DMS53 (cell line): ENCODE measurements at places on chromosomes 7 and 10.

- DNase-seq, result no peak
Measured at GRCh38 chr10:15290150-15290549, 80.9 kb downstream of the FAM171A1 start.

DNA sequence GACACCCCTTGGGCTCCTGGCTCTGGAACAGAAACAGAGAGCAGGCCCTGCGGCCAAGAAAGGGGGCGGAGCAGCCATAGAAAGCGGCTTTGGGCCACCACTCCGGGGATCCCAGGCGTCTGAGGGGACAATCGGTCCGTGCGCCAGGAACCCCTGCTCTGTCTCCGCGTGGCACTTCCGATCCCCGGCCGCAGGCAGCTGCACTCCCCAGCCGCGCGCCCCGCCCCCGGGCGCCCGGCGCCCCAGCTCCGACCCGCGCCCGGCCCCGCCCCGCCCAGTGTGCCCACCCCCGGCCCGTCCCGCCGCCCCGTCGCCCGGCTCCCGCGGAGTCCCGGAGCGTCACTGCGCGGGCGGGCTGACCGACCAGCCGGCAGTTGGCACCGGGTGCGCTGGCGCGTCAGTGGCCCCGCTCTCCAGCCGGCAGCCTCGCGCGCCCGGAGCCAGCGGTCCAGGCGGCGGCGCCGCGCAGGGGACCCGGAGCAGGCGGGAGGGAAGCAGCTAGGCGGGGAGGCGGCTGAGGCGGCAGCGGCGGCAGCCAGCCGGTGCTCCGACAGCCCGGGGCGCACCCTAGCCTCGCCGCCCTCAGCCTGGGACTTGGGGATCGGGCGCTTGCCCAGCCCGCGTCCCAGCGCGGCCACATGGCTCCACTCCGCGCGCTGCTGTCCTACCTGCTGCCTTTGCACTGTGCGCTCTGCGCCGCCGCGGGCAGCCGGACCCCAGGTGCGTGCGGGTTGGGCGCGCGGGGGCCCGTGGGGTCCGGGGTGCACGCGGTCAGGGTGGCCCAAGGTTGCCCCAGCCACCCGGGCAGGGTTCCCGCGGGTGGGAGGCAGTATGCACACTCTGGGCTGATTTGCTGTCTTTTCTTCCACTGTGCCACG, at the start of gene ADAMTS14:
ADAMTS14 (plus strand) TSS at position 342 of the 878 bp plus-strand sequence; CDS start at position 639, 297 bp downstream.
- peak; percentile 75 for DNase-seq

- peak; percentile 31 for DNase-seq
Measured at GRCh38 chr10:56928714-56929113, 567.7 kb upstream of the ZWINT start.

DNA sequence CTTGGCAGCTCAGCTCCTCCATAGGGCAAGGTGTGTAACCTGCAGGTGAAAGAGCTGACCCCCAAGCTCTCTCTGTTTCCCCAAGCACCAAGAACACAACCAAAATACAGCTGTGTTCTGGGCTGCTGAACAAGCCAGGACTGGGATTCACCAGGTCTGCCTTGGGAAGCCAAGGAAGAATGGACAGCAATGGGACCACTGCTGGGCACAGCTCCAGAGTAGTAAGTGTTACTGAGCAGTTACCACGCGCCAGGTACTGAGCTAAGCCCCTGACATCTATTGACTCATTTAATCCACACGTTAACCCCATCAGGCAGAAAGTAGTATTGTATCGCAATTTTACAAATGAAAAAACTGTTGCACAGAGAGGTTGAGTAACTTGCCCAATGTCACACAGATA, 168.3 kb downstream of the GRID1 start:
- DNase-seq, result no peak

- no peak for DNase-seq
Measured at GRCh38 chr7:98515201-98515600, 101.9 kb upstream of the NPTX2 start.

DNA sequence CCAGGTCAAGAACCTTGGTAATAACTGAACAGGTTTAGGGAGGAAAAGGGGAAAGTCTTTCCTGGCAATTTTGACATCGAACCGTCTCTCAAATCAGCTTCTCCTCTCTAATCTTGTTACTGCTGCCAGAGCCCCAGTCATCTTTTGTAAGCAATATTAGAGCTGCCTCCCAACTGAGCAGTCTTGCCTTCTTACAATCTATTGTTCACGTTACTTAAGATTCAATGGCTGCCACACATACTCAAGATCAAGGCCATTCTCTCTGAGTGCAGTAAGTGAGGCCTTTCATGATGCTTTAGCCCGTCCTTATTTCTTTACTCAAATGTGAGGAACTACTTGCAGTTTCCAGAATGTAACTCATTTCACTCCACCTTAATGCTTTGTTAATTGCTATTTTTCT, 12.4 kb downstream of the NET1 start:
- DNase-seq, result no peak

DNA sequence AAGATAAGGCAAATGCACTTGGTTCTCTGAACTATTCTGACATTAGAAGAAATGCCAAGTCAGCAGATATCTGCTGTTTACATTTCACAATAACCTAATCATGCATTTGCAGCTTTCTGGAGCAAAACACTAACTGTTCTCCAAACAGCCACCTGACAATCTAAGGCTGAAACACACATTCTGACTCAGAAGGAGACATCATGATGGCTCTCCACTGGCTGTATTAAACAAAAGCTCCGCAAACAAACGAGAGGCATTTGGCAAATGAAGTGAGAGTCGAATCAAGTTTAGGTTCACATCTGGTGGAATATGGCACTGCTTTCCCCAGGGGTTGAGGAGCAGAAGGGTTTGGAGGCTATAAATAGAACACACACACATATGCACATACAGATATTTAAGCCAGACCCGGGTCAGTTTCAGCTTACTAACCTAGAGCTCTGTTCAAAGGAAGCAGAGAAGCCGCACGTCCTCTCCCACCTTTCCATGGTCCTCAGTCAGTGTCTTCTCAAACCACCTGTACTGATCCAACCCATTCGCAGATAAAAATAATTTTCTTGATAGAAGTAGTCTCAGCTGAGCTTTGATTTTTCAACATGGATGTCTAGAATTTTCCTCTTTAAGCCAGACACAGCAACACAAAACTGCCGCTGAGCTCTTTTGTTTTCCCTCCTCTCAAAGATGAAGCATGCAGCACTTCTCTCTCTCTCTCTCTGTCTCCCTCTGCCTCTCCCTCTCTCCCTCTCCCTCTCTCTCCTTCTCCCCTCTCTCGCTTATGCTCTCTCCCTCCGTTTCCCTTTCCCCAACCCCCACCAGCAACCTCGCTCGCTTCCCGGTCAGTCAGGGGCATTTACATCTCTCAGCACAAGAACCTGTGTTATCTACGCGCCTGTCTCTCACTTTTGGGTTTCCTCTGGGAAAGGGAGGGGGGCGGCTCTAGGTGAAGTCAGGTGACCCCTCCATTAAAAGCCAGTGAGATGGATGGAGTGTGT, 682.8 kb downstream of the MAGI2 start:
- peak; percentile 63 for DNase-seq

- no peak for DNase-seq
Measured at GRCh38 chr10:126518218-126519080, 130.2 kb upstream of the ADAM12 start.

GRCh38 chr10:81414038-81414437, 461.0 kb upstream of the NRG3 start:
- DNase-seq, result peak; percentile 73

- no peak for DNase-seq
Measured at GRCh38 chr10:72386916-72387586, 32.3 kb upstream of the DNAJB12 start.

- DNase-seq, result no peak
Measured at GRCh38 chr10:22724773-22725172, 10.4 kb upstream of the PIP4K2A start.

GRCh38 chr10:91627344-91628102, 5.3 kb downstream of the PPP1R3C start:
- no peak for DNase-seq

GRCh38 chr7:115249080-115249479, 327.2 kb downstream of the MDFIC start:
- no peak for DNase-seq

- DNase-seq, result no peak
Measured at GRCh38 chr10:44476409-44477045, 91.6 kb upstream of the CXCL12 start.

DNA sequence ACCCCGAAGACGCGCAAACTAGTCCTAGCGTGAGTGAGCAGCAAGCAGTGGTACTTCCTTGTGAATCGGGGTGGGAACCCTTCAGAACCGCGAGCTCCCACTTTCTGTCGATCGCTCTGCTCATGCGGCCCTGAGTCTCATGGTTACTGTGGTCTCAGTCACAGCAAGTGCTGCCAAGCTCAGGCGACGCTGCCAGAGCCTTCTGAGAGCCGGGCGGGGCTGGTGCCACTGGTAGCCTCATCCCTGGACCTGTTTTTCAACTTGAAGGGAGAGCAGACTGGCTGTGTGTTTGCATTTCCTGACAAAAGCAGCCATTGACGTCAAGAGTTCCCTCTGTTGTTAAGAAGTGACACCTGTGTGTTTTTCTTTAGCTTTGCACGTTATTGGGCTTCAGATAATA, 32.9 kb upstream of the BHLHA15 start:
- peak; percentile 99 for DNase-seq

- DNase-seq, result no peak
Measured at GRCh38 chr10:127991543-127992255, 84.8 kb downstream of the PTPRE start.

- no peak for DNase-seq
Measured at GRCh38 chr10:69866688-69867461, 65.2 kb downstream of the COL13A1 start.

DNA sequence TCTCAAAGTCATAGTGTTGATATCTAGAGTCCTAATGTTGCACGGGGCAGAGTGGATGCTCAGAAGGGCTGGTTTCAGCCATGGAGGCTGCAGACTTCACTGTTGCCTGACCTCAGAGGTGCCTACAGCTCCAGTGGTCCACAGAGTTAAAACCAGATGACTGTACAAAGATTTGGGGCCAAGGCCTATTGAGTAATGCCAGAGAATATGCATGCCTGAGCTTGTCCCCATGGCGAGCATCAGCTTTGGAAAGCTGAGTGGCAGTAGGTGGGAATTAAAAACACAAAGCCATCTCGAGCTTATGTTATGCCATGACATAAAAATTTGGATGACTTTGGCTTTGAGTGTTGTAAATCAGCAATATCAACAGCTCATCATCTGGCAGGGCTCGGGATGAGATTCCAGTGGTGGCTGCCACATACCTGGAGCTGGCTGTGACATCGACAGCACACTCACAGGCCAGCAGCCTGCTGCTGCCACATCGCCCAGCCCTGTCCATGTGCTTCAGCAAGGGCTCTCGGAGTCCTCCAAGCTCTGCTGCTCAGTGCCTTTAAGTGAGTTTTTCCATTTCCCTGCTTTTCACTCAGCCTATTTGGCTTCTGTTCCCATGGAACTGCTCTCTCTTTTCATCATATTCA, 379.6 kb downstream of the TNS3 start:
- no peak for DNase-seq

DNA sequence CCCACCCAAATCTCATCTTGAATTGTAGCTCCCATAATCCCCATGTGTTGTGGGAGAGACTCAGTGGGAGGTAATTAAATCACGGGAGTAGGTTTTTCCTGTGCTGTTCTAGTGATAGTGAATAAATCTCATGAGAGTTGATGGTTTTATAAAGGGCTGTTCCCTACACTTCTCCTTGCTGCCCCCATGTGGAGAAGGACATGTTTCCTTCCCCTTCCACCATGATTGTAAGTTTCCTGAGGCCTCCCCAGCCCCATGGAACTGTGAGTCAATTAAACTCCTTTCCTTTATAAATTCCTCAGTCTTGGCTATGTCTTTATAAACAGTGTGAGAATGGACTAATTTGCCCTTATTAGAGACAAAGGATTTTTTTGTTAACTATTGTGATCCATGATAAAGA, 48.5 kb upstream of the MKX start:
- peak; percentile 63 for DNase-seq

DNA sequence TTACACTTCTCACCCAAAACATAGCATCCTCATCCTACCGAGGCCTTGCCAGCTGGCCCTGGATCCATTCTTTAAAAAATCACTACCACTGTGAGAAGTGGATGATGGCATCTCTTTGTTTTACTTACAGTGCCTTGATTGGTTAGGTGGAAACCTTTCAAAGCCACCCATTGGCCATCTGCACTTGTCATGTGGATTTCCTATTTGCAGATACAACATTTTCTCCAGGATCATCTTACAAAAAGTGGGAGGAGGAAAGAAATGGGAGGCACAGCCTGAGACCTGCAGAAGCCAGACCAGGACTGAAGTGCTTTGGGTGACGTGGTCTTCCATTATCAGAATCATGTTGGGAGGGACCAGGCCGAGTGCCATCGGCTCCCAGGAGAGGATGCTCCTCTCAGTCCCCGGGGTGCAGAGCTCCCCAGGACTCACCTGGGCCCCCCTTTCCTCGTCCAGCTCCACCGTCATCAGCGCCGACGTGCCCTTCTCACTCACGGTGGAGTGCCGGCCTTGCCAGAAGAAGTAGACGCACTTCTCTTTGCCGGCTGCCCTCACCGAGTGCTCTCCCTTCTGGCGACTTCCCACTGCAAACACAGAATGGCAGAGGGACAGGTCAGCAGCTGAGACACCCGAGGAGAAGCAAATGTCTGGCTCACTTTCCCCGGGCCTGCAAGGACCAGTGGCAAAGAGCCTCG, 161.2 kb downstream of the SVIL start:
- no peak for DNase-seq

GRCh38 chr10:49322371-49323170, 23.6 kb downstream of the C10orf71 start:
- no peak for DNase-seq

- peak; percentile 84 for DNase-seq
Measured at GRCh38 chr10:81820418-81820817, 54.6 kb upstream of the NRG3 start.

GRCh38 chr10:132861884-132862461, 76.0 kb upstream of the NKX6-2 start:
- no peak for DNase-seq

GRCh38 chr10:125037145-125037877, 95.4 kb downstream of the ZRANB1 start:
- peak; percentile 62 for DNase-seq

DNA sequence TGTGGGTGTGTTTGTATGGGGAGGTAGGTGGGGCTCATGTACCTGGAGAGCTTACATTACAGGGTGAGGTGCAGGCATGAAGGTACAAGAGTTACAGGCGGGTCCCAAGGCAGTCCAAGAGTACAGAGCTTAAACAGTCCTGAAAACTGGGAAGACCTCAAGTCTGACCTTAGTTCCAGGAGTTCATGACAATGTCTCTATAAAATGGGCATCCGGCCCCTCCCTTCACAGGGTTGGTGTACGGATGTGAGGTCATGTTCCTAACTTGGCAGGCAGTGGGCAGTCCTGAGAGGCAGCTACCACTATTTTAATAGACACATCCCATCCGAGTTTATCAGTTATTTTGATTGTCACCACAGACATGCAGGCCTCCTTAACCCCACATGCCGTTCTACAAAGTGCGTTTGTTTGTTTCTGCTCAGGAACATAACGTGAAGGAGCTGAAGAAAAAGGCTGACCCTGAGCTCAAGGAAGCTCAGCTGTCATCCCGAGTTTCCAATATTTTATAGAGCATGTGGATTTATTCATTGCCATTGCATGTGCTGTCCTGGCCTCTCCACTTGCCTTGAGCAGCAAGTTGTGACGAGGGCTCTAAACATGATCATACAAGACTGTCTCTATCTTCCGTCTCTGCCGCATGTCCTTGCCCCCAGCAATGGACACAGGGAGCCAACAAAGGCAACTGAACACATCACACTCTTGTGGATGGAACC, 647.5 kb upstream of the IGFBP3 start:
- no peak for DNase-seq

GRCh38 chr10:117537436-117537903, 5.1 kb upstream of the EMX2 start:
- peak; percentile 35 for DNase-seq

- DNase-seq, result no peak
Measured at GRCh38 chr10:99976886-99977665, 32.7 kb downstream of the DNMBP start.

GRCh38 chr10:120451968-120452367, 5.1 kb upstream of the PLPP4 start:
- no peak for DNase-seq
